ENCODE measurements at places on chromosomes 12 and 14.

DNA sequence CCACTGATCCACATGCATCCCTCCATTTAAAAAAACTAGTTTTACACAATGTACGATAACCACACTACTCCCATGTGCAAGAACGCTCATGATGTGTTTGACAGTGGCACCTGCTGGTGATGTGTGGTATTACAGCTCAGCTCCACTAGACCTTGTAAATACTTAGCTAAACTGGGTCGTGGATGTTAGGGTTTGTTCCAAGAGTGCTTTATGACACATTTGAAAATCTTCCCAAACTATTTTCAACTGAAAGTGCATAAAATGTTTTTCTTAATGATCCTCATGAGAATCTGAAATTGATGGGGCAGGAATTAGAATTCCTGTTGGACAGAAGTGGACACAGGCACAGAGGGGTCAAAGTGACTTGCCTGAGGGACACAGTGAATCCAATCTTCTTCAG lies 99.2 kb downstream of the SCARB1 start:
- no peak for DNase-seq

- DNase-seq, result peak; percentile 36
Measured at GRCh38 chr14:88559852-88560251, 3.0 kb upstream of the ZC3H14 start.

- DNase-seq, result no peak
Measured at GRCh38 chr12:110782094-110782493, 39.4 kb upstream of the PPP1CC start.

GRCh38 chr14:71539650-71540285 lies 392.5 kb upstream of the RGS6 start:
- DNase-seq, result no peak

DNA sequence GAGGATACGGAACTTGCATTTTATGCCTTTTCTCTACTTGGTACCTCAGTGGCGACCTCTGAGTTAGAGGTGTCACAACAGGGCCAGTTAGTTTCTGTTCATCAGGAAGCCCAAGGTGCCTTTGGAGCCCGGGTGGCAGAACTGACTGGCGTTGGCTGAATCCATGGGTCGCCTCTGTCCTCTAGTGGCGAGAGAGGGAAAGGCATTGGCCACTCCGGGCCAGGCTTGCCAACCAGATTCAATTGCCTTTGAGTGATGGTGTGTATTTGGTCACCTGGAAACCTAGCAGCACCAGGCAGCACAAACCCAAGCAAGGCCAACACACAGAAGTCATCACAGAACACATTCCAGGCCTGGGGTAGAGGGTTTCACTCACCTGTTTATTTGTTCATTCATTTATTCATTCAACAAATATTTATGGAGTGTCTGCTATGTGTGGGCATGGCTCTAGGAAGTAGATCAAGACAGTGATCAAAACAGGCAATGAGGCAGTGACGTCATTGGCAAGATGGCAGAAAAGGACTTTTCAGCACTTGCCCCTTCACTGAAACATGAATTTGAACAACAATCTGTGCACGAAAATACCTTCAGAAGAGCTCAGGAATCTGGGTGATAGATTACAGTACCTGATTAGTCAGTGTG lies 40.5 kb upstream of the KCNA5 start:
- DNase-seq, result peak; percentile 30

Measured in GM04504 (cell line).